ENCODE measurements at places on chromosomes 16 and 17.
A peak's percentile ranks its signal among the peaks of the same experiment; 100 is the strongest.

GRCh38 chr16:2784358-2785100 lies 2.8 kb downstream of the PRSS33 start:
- DNase-seq = no peak

GRCh38 chr17:14044702-14045101 lies 24.6 kb upstream of the COX10 start:
- no peak for DNase-seq

DNA sequence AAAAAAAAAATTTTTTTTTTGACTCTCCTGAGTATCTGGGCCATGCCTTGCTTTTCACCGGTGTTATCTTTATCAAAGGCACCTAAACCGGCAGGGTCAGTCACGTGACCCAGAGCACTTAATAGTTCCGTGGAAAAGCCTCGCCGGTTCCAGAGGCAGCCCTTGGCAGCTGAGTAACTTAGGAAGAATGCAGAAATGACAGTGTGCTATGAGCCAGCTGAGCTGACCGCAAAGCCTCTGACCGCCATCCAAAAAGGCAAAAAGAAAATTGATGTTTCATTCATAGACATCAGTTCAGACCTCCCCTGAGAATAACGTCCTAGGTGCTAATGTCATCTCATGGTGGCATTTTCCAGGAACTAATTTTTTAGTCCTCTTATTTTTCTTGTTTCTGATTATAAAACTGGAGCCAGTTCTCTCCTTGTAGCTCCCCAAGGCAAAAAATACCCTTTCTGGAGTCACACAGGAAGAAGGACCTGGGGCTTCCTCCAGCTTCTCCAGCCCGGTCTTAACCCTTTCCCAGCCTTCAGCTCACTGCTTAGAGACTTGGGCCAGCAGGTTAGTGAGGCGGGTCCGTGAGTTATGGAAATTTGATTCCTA lies 122.6 kb downstream of the SOCS1 start:
- no peak for DNase-seq

GRCh38 chr17:75241996-75242460 lies 19.4 kb downstream of the GGA3 start:
- DNase-seq = no peak

DNA sequence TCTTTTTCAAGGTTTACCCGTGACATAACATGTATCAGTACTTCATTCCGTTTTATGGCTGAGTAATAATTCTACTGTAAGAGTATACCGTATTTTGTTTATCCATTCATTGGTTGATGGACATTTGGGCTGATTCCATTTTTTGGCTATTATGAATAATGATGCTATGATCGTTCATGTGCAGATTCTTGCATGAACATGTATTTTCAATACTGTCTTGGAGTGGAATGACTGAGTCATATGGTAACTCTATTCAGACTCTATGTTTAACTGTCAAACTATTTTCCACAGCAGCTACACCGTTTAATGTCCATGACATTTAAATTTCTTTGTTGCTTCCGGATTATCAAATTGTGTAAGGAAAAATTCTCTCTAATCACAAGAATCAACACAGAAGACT lies 17.9 kb downstream of the BFAR start:
- DNase-seq = no peak

DNA sequence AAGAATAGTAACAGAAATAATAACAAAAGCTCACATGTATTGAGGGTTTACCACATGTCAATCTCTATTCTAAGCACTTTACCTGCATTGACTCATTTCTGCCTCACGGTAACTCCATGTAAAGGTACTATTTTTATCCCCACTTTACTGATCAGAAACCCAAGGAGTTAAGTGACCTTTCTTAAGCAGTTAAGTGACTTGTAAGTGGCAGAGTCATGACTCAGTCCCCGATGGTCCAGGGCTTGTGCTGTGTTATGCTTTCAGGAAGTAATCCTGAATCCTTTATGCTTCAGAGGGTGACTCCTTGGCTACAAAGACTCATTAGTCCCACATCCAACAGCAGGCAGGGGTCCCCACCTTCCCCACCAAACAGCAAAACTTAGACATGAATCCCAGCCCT lies 66.5 kb downstream of the MRM1 start:
- no peak for DNase-seq

DNA sequence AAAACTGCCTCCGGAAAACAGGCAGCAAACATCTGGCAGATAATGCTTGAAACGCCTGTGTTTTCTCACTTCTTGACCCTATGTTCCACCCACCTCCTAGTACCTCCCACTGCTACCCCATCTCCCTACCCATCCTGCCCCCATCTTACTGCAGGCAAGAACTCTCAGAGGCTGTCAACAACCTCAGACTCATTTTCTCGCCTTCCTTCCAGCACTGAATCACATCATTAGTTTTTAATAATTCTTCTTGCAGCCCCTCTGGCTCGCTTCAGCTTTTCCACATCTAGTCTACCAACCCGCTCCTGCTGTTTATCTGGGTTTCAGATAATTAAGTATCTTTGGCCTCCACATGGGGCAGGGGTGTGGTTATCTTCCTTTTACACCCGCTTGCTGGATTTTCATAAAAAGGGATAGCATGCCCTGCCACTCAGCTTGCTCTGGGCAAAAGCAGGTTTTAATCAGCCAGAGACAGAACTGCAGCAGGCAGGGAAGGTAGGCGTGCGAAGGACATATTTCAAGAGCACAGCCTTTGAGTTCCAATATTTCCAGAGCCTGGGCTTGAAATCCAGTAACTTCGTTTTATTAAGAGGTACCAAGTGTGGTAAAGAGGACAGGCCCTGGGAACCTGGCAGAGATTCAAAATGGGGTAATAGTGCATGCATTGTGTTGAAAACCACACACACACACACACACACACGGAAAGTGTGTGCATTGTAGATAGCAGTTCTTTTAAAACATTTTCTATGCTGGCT lies 87.5 kb downstream of the BMERB1 start:
- no peak for DNase-seq

DNA sequence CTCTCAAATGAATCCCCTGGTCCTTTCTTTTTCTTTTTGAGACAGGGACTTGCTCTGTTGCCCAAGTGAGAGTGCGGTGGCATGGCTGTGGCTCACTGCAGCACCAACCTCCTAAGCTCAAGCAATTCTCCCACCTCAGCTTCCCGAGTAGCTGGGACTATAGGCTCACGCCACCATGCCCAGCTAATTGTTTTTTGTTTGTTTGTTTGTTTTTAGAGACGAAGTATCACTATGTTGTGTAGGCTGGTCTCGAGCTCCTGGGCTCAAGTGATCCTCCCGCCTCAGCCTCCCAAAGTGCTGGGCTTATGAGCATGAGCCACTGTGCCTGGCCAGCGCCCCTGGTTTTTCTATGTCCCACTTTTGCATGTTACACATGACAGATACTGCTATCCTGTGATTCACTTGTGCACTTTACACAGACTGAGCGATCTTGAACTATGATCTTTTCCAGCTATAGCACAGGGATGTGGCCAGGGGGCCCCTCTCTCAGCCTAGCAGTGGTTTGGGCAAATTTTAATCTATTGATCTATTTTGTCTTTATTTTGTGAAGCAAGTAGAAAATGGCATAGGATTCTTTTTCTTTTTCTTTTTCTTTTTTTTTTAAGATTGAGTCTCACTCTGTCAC lies 31.3 kb upstream of the MLKL start:
- no peak for DNase-seq

DNA sequence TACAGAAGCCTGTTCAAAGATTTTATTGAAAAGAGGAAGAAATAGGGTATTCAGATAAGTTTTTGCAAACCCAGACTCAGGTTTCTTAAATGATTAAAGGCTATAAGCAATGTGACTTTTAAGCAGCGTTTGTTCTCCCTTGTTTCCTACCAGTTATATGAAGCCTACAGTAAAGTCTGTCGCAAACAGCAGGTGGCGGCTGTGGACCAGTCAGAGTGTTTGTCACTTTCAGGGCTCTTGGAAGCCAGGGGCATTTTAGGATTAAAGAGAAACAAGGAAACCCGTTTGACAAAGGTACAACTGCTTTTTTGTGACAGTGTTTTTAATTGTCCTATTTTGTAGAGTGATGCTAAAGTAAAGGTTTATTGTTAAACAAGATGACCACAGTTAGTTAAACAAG lies 7.7 kb upstream of the RARA start:
- DNase-seq = no peak

DNA sequence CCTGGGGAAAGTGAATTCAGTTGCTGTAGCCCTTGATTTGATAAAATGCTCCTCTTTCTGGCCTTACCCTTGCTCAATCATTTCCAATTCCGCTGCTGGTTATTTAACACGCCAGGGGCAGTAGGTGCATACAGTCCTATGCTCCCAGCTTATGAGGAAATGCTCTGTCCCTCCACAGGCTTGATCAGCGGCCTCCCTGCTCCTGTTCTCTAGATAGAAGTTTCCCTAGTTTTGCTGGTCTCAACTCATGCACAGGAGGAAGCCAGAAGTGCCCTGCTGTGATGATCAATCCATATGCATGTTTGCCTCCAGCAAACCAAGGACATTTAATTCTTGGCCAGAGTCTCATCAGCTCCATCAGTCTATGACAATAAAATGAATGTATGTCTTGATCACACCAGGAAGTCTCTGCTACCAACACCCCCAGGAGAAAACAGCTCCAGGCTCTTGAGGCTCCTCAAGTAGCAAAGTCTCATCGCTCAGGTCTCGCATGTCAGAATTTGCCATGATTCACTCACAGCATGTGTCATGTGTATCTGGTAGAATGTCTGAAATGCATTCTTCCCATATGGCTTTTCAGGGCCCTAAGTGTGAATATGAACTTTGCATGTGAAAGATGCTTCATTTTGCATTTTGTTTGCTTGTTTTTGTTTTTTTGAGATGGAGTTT lies 208.9 kb downstream of the CDH13 start:
- DNase-seq = no peak

DNA sequence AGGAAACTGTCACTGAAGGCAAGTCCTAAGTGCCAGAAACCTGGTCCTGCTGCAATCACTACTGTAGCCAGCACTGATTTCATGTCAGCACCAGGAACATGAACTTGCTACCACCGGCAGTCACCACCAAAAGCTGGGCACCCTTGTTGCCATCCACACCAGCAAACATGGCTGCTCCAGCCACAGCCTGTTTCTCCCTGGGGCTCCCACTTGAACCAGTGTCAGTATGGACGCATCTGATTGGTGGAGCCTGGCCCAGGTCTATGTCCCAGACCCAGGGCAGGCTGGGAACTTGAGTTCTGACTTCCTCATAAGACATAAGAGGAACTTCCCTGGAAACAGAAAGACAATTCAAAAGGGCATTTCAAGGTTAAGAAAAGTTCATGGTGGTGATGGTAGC lies 56.5 kb downstream of the COPRS start:
- DNase-seq = no peak

GRCh38 chr17:73921306-73921705 lies 277.1 kb upstream of the SDK2 start:
- DNase-seq = no peak

DNA sequence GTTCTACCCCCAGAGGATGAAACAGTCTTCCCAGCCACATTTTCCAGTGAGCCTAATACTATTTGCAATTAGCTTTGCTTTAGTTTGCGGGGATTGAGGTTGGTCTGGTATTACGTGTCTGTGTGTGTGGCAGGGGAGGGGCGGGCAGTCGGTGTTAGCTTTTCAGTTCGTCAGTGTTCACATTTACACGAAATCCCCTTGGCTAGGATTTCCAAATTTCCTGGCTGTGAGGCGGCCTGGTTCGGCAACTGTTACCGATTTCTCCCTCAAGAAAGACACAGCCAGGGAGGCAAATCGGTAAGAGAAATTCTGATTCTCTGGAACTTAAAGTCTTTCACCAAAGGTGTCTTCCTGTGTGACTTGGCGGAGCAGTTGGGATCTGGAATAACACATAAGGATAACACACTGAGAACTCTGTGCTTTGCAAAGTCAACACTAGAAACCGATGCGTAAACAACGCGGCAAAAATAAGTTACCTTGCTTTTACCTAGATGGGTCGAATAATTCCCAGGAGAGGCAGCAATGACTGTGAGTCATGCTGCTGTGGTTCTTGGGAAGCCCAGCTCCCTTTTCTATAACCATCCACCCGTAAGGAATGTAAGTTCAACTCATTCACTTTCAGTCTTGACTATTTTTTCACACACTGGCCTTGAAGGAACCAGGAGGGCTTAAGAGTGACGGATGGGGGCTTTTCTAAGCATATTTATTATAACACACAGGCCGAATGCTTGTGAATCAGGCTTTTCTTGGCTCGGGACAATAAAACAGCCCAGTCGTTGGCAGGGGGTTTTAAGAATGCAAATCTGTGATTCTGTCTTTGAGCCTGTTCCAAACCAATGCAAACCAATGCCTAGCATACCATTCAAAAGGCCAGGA lies 24.2 kb downstream of the GPRC5B start:
- no peak for DNase-seq

GRCh38 chr17:44502598-44503146 lies 534 bp downstream of the GPATCH8 start:
- DNase-seq = no peak

GRCh38 chr17:47120521-47121095 lies 68.5 kb downstream of the CDC27 start:
- DNase-seq = no peak

GRCh38 chr17:76844846-76845245 lies 23.4 kb upstream of the MGAT5B start:
- no peak for DNase-seq

DNA sequence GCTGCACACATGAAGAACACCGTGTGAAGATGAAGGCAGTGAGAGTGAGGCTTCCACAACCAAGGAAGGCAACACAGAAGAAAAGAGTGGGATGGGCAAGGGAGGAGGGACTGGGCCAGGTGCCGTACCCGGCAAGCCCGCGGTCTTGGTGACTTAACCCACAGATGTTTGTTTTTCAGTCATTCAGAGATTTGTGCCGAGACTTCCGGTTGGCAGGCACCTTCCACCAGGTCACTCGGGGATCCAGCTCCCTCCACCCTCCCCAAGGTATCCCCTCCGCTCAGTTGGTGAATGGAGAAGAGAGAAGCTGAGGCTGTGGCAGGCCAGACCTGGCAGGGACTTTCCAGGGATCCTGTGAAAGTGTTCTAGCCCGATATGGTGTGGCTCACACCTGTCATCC lies 4.9 kb upstream of the KREMEN2 start:
- no peak for DNase-seq

DNA sequence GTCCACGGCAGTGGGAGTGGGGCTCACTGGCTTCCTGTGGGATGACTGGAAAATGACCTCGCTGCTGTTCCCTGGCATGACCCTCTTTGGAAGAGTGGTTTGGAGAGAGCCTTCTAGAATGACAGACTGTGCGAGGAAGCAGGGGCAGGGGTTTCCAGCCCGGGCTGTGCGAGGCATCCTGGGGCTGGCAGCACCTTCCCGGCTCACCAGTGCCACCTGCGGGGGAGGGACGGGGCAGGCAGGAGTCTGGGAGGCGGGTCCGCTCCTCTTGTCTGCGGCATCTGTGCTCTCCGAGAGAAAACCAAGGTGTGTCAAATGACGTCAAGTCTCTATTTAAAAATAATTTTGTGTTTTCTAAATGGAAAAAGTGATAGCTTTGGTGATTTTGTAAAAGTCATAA lies 7.8 kb upstream of the RNF213 start:
- peak; percentile 20 for DNase-seq
